ENCODE measurements at places on chromosomes 6 and 20.

GRCh38 chr20:21933526-21933925 is 228.1 kb downstream of the PAX1 start:
- no peak for DNase-seq

DNA sequence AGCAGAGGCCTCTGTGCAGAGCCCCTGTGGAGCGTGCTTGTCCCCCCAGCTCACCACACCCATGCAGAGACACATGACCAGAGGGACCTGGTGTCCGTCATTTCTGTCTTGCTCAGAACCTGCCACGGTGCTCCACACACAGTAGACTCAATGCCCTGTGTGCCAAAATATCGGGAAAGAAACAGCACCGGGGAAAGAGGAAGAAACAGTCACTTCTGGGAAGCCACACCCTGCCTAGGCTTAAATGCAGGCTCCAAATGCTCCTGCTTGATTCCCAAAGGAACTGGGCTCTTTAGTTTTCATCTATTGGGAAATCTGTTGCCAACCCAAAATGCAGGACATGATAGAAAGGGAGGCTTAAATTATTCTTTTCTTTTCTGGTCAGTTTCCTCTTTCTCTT is 503.9 kb downstream of the CD83 start:
- DNase-seq = no peak

DNA sequence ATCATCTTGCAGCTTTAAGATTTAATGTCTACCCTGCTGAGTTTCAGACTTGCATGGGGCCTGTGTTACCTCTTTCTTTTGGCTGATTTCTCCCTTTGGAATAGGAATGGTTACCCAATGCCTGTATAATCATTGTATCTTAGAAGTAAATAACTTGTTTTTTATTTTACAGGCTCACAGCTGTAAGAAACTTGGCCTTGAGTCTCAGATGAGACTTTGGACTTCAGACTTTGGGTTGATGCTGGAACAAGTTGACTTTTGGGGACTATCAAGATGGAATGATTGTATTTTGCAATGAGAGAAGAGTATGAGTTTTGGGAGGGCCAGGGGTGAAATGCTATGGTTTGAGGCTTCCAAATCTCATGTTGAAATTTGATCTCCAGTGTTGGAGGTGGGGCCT is 34.9 kb upstream of the CAP2 start:
- DNase-seq = no peak

DNA sequence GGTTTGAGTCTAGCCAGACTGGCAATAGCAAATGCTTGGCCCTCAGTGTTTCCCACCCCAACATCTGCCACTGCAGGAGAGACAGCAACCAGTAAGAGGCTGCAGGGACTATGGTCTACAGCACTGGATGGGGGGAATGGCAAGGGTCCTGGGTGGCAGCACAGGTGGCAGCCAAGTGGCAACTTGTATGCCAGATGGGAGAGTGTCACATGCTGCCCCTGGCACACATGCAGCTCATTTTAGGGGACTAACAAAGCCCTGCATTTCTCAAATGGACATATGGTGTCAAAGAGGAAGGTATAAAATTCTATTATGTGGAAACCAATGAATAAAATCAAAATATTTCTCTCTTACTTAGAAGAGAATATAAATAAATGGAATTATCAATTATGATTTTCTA is 298.7 kb upstream of the MARCKS start:
- DNase-seq = no peak

DNA sequence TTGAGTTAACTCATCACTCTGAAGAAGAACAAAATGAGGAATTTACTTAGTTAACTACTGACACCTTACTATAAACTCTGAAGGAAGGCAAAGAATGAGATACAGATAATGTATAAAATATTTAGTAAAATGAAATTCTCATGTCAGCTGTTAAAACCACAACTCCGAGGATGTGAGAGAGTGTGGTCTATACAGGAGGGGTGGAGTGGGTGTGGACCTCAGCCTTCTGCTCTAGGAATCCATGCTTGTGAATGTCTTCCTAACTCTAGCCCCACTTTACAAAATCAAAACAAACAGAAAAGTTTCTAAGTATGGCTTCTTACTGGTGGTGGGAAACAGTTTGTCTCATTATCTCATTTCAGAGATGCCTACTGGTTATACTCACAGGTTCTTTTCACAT is 14.2 kb downstream of the PPP1R14C start:
- no peak for DNase-seq

DNA sequence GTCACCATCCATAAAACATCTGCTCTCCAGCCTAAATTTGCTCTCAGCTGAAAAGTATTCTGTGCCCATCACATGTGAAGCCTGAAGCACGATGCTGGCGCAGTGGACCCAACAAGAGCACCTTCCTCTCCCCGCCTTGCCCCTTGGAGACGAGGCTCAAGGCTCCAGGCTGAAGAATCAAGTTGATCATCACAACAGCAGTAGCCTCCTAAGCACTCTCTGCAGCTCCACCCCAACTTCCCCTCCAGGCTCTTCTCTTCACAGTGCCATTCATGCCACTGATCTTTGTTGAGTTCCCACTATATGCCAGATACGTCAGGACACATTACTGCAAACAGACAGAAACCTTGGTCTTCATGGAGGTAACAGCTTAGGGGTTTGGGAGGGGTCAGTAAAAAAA is 41.6 kb upstream of the ZNF217 start:
- DNase-seq = no peak

DNA sequence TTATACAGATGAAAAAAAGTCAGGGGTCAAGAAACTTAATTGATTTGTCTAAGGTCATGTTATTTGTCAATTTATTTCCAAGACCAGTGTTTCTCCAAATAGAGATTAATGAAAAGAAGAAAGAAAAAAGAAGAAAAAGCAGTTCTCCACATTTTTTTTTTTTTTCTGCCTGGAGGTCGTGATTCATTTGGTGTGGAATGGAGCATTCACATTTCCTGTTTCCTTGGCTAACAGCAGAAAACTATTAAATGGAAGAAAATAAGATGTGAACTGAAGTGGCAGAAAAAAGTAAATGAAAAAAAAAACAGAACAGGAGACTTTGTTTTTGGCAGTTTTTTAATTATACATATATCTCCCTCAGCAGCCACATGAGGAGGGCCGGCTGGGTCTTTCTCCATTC is 470.8 kb upstream of the ZNF337 start:
- DNase-seq = no peak

- DNase-seq = no peak
These were observed 7.8 kb downstream of the RPL10A start for GRCh38 chr6:35476004-35476403.

GRCh38 chr6:167730441-167730840 is 96.3 kb upstream of the AFDN start:
- DNase-seq = no peak

DNA sequence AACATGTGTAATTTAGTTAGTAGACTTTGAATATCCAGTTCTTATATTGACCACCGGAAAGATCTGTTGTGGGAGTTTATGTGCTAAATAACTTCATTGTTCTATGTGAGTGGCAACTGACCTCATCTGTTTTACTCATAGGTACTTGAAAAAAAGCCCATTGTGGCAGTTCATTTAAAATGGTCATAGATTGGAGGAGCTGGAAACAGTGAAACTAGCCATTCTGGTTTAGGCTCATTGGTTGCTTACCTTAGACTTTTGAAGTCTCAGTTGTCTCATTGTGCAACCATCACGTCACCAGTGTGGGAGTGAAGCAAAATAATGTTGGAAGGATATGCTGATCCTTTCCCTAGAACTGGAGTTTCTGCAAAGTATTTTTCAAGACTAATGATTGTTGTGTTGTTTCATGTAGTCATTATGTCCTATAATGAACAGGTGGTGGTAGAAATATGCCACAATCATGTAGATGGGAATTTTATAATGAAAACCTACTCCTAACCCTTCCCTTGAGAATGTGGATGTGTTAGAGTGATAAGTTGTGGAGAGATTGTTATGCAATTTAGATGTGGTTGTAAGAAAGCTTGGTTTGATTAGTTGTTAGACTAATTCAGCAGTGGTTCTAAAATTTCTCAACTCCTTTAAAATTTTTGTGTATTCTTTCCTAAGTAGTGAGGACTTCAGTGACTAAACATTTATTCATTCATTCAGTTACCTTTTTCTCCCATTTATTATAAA is 18.3 kb downstream of the DSP start:
- no peak for DNase-seq

GRCh38 chr6:167580619-167580911 is 246.1 kb upstream of the AFDN start:
- DNase-seq = no peak

DNA sequence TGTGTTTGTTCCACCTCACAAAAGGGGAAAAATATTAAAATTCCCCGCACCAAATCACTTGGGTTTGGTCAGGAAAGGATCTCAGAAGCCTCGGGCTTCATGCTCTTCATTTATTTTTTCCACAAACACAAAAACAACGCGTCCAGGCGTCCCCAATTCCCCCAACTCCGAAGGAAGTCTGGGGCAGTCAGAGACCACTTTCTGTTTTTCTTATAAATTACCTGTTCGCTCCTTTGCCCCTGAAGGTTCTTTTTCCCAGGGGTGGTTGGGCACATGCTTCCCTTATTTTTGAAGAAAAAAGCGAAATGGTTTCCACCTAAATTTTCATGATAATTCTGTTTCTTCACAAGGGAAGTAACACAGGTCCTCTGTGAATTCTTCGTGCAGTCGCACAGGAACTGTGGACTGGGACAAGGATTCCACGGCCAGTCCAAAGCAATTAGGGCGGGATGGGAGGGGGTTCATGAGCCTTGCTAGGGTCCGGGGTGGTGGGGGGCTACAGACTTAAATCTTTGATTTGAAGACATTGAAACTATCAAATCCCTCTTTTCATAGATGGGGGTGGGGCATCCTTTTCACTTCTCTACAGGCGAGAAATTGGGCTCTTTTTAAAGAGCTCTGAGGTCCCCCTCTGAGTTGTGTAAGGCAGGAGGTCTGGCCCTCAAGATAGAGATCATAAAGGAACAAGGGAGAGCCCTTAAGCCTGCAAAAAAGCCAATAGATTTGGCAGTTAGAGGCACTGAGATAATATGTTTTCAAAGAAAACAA is 30.5 kb upstream of the HFE start:
- no peak for DNase-seq

DNA sequence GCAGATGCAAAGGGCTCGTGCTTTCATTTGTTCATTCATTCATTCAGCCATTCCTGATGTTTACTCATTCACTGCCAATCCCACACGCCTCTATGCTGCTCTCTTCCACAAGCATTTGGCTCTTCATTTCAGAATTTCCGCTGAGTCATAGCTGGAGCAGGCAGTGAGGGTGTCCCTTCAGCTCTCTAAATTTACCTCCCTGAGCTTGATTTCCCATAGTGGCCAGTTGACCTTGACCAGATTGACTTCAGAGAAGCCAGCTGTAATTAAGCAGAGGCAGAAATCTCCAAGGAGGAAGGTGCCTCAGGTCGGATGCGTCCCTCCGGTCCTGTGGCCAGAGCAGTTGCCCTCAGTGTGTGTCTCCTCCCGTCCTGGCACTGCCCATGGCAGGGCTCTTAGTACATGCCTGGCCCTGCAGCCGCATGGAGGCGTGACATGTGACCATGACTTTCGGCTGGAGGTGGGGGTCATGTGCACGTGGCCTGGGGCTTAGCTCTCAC is 267.2 kb upstream of the ECI2 start:
- no peak for DNase-seq

- DNase-seq = no peak
These were observed 456.8 kb upstream of the GJE1 start for GRCh38 chr6:141675957-141676356.

- no peak for DNase-seq
These were observed 6.1 kb downstream of the UBD start for GRCh38 chr6:29553268-29554057.

DNA sequence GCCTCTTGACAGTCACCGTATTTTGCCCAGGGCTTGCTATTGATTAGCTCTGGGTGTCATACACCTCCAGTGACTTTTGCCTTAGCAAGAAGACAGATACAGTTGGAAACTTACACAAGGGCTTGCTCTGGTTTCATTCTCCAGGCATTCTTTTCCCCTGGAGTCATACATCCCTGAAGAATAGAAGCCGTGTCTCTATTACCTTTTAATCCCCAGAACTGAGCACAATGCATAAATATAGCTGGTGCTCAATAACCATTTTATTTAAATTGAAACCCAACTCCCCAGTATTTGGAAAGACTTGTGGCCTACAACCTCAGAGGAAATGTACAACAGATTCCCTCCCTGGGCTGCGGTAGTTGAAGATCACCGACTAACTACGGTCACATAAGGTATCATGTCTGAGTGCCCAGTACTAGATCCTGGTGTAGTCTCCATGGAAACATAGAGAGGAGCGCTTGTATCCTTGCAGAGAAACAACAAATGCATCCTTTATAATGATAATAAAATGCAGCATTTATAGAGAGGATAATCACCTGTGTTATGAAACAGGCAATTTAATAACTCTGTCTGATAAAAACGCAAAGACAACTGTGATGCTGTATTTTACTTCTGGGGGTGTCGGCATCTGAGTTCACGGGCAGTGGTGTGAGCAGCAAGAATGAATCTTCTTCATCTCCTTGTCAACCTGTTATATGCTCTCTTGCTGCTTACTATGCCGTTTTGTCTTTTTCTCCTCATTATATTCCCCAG is 401.2 kb upstream of the AGPAT4 start:
- no peak for DNase-seq

- DNase-seq = no peak
These were observed 94.0 kb upstream of the TINAG start for GRCh38 chr6:54214286-54214685.

DNA sequence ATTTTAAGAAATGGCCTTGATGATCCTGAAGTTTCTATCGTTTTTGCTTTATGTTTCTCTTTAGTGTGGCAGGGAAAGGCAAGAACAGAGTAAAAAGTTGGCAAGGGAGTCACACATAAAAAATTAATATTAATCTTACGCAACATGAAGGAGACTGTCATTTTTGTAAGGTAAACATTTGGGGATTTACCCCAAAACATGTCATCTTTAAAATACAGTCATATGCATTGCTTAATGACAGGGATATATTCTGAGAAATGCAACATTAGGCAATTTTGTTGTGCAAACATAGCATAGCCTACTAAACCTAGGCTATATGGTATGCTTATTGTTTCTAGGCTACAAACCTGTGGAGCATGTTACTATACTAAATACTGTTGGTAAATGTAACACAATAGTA is 5.4 kb downstream of the RBL1 start:
- no peak for DNase-seq

DNA sequence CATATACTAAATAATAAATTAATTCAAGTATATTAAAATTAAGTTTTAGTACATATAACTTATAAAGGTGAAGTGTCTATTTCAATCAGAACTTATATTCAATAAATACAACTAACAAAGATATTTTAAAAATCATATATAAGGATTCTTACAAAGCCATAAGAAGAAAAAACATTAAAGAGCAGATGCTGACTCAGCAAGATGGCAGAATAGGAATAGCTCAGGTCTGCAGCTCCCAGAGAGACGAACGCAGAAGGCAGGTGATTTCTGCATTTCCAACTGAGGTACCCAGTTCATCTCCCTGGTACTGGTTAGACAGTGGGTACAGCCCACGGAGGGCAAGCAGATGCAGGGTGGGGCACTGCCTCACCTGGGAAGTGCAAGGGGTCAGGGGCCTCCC is 811.1 kb downstream of the EYS start:
- no peak for DNase-seq

GRCh38 chr20:62536871-62537401 is 61.1 kb upstream of the GATA5 start:
- DNase-seq = no peak
